Esophagus squamous epithelium (tissue), 5 donors: ENCODE measurements at places on chromosomes 3 and 15.

- DNase-seq: no peak
These were observed 492.3 kb downstream of the DIPK2A start for GRCh38 chr3:144463911-144464310.

GRCh38 chr3:106103383-106103782 is 234.6 kb upstream of the CBLB start:
- no peak for DNase-seq

GRCh38 chr3:7461202-7461825 is 600.4 kb downstream of the GRM7 start:
- DNase-seq: no peak

GRCh38 chr3:100277255-100277800 is 16.5 kb downstream of the TBC1D23 start:
- no peak for DNase-seq

DNA sequence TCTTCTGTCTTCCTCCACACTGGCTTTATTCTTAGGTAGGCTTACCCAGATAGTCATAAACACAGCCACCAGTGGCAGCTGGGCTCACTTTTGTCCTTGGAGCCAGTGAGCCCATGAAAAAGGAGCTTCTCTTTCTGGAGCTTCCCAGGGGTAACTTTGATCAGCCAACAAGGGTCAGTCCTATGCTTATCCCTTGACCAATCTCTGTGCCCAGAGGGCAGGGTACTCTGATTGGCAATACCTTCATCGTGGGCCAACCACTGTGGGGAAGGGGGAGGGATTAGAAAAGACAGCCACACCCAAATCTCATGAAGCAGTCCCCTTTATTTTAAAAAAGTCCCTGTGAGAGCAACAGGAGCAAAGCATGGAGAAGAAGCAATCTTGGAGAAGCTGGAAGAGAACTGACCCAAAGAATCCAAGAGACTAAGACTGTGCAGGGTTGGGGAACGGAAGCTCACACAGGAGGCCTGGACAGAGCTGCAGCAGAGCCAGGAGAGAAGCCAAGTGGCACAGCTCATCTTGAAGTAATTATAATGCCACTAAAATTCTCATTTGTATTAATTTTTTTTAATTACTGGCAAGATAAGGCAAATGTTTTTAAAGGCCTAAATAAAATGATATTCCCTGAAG is 70.4 kb downstream of the SSUH2 start:
- no peak for DNase-seq

- DNase-seq: no peak
These were observed 204.8 kb upstream of the SLC2A2 start for GRCh38 chr3:171231361-171231760.

- DNase-seq: no peak
These were observed 651 bp downstream of the MTMR14 start for GRCh38 chr3:9649791-9650521.

DNA sequence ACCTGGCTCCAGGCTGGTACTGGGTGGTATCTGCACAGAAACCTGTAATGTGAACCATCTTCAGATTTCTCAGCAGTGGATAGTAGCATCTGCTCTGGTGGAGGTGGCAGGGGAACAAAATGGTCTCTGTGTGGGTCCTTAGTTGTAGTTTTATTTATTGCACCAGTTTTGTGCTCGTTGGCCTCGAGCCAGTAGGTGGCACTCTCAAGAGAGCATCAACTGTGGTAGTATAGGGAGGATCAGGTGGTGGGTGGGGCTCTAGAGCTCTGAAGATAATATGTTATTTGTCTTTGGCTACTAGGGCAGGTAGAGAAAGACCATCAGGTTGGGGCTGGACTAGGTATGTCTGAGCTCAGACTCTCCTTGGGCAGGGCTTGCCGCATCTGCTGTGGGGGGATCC is 254.0 kb upstream of the GPR149 start:
- DNase-seq: no peak

- DNase-seq: no peak
These were observed 17.3 kb upstream of the GABRB3 start for GRCh38 chr15:26790118-26790517.

DNA sequence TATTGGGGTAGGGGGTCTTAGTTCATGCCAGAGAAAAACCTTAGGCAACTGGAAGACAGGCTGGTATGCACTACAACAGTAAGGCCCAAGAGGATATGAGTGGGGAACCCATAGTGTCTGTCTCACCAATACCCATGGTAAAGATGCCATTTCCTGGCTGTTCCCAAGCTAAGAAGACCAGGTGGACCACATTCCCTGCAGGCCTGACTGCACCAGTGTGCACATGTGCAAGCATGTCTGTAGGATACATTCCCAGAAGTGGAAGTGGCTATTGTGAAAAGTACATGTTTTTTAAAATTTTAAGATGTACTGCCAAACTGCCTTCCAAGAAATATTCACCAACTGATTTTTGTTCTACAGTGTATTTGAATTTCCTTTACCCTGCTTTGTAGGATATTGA is 207.3 kb upstream of the CTNNB1 start:
- no peak for DNase-seq

GRCh38 chr3:85709346-85709892 is 750.6 kb downstream of the CADM2 start:
- DNase-seq: no peak
